ENCODE measurements at places on chromosomes 16 and 17. TPM values are rescaled to one million over a fixed set of nuclear protein-coding genes. Genes with fewer than 3 reads are reported as not detected.

CDRT15 gene
- not detected for total RNA-seq

CDIP1 gene
- 7.2 TPM for total RNA-seq

KCNJ2 gene
- 6.6 TPM for total RNA-seq

MCRIP2 gene
- total RNA-seq = 12.2 TPM

TPSD1 gene
- total RNA-seq = not detected

CCL5 gene
- not detected for total RNA-seq

YBX2 gene
- total RNA-seq = under 0.01 TPM

PLA2G10 gene
- not detected for total RNA-seq

PALB2 gene
- 15.5 TPM for total RNA-seq

PRR35 gene
- 0.11 TPM for total RNA-seq

RGS11 gene
- 4.2 TPM for total RNA-seq

FAM234A gene
- 53.0 TPM for total RNA-seq

KRTAP17-1 gene
- 0.12 TPM for total RNA-seq

HSD17B1 gene
- 2.3 TPM for total RNA-seq

CHST5 gene
- 0.11 TPM for total RNA-seq

KRTAP2-2 gene
- not detected for total RNA-seq

DRC7 gene
- not detected for total RNA-seq

CLTC gene
- 557 TPM for total RNA-seq

CARD14 gene
- total RNA-seq = under 0.01 TPM

RUNDC3A gene
- total RNA-seq = not detected

ACAP1 gene
- 2.4 TPM for total RNA-seq

SMPD3 gene
- 0.12 TPM for total RNA-seq

TMC5 gene
- total RNA-seq = not detected

CTF1 gene
- total RNA-seq = 3.0 TPM

PLEKHH3 gene
- 14.6 TPM for total RNA-seq

MT1X gene
- total RNA-seq = 16.9 TPM

ZNF469 gene
- total RNA-seq = 1.4 TPM

TAT gene
- not detected for total RNA-seq

CASKIN1 gene
- 0.33 TPM for total RNA-seq

KRTAP2-1 gene
- total RNA-seq = not detected

KCNJ12 gene
- under 0.01 TPM for total RNA-seq

RNF167 gene
- 14.2 TPM for total RNA-seq

SHBG gene
- total RNA-seq = 0.37 TPM

C16orf96 gene
- not detected for total RNA-seq
